ENCODE measurements at places on chromosomes 7 and 10.

- DNase-seq: no peak
Measured at GRCh38 chr7:132404261-132404660, 172.0 kb downstream of the PLXNA4 start.

DNA sequence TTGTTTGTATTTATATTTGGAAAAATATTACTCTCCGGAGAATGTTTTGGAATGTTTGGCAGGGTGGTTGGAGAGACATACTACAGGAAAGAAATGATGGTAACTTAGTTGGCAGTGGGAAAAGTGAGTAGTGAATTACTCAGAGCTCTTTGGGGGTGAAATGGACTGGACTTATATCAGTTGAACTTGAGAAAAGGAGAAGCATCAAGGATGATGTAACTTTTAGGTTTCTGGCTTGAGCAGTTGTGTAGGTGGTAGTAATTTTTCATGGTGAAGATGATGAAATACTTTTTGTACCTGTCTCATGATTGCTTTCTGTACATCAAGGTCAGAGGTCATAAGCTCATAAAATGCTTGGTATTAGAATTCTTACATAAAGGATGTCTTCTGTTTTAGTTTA, 617.2 kb downstream of the AUTS2 start:
- peak; percentile 76 for DNase-seq

DNA sequence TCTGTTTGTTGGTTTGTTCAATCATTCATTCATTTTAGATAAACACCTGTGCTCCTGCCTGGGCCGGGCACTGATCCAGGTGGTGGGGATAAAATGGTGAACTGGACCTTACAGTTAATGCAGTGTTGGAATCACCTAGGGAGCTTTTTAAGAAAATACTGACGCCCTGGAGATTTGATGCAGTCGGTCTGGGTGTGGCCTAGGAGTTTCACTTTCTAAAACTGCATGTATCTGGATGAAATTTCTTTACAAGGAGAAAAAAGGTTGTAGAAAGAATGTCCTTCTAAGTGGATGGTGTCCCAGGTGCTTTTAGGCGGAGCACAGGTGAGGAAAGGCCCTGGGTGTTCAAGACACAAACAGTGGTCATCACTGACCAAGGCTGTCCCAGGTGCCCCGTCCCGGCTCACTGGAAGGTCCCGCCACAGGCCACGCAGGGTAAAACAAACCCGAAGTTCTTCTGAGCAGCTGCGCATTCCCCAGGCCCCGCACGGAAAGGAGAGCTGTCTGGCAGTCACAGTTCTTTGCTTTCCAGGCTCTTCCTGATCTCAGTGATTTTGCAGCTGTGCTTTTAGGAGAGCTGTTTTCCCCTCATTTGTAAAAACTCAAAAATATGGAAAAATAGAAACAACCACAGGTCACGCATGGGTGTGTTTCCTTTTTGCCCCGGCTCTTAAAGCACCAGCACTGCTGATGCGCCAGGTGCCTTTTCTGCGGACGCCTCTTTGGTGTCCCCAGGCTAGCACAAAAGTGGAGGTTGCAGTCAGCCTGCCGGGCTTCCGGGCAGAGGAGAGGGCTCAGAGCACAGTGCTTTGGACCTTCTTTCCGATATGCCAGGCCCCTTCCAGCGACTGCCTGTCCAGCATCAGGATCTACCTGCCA, 161.9 kb downstream of the GRK5 start:
- DNase-seq: no peak

DNA sequence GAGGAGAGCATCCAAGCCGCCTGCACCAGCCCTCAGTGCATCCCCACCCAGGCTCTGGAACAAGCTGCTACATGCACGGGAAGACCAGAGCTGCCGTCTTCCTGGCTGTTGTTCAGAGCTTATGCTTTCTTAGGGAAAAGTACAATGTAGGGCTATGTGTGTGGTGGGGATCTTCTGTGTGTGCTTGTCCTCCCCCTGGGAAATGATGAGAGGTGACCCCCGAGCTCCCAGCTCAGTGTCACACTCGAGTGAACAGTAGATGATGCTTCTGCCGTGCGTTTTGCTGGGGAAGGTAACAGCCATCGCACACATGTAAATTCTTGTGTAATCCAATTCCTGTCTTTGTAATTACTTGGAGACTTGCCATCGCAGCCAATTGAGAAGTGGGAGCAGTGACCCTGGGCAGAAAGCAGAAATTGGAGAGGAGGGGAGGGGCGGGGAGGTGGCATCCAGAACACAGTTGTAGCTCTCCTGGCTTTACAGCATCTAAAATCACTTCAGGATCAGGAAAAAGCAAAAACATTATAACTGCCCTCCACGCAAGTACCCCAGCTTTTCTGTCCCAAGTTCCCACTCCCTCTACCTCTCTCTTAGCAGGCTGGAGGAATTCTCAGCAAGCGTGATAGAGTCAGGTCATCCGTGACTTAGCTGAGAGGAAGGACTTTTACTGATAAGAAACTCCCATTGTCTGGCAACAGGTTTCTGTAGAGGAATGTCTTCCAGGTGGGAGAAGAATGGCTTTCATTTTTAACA, 149.6 kb downstream of the TCF7L2 start:
- peak; percentile 67 for DNase-seq

DNA sequence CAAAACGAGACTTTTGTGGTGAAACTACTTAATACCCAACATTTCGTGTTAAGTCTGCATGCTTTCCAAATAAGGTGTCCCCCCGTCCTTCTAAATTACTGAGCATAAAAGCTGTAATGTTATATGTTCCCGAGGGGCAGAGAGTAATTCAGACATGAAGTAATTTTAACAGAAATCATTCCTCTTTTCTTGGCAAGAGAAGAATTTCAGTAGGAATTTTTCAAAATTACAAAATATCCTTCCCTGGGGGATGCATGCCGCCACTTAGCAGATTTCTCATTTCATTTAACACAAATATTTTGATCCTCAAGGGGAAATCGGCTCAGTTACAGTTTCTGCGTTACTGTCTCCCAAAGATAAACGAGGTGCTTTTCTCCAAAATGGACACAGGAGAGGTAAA, 213.2 kb upstream of the RHOBTB1 start:
- peak; percentile 34 for DNase-seq

GRCh38 chr10:7362471-7362870, 48.4 kb downstream of the SFMBT2 start:
- DNase-seq: peak; percentile 68

GRCh38 chr7:83468251-83468739, 180.6 kb downstream of the SEMA3E start:
- peak; percentile 99 for DNase-seq

GRCh38 chr7:44059219-44060090, 5.9 kb downstream of the PGAM2 start:
- no peak for DNase-seq

GRCh38 chr7:82404094-82404493, 39.5 kb downstream of the CACNA2D1 start:
- DNase-seq: no peak

GRCh38 chr7:140616328-140616727, 24.3 kb downstream of the DENND2A start:
- no peak for DNase-seq

- DNase-seq: no peak
Measured at GRCh38 chr10:35262436-35262835, 73.9 kb upstream of the CCNY start.

GRCh38 chr7:30173058-30173897, 38.5 kb downstream of the MTURN start:
- peak; percentile 73 for DNase-seq

GRCh38 chr10:67520924-67521520, 175.0 kb downstream of the CTNNA3 start:
- DNase-seq: peak; percentile 56

DNA sequence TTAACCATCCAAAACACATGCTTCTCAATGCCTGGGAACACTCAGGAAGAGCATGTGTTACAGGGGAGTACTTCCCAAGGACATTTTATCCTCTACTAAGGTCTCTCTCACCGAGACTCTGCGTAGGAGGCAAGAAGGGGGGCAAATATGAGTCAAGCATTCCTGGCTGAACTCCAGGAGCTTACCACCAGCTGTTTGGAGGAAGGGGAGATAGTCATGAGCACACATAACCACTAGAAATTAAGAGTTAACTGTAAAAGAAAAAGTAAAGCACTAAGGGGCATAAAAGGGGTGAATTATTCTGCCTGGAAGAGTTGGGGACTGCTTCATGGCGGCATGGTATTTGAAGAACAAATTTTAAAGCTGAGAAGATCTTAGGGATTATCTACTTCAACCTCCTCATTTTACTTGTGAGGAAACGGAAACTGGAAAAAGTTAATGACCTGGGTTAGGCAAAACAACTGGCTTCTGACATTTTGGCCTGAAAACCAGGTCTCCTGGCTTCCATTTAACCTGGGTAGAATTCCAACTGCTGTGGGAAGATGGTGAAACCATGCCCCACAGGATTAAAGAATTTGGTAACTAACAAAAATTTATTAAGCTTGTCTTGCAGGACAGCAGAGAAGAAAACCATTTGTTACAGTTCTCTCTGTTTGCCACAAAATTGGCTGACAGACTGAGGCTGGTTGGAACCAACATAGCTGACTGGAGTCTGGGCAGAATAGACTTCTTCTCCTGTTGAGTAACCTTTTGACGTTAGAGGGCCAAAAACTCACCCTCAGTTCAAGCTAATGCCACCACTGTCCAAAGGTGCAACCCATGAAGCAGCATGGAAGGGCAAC, 85.5 kb downstream of the SLC25A13 start:
- DNase-seq: peak; percentile 92

DNA sequence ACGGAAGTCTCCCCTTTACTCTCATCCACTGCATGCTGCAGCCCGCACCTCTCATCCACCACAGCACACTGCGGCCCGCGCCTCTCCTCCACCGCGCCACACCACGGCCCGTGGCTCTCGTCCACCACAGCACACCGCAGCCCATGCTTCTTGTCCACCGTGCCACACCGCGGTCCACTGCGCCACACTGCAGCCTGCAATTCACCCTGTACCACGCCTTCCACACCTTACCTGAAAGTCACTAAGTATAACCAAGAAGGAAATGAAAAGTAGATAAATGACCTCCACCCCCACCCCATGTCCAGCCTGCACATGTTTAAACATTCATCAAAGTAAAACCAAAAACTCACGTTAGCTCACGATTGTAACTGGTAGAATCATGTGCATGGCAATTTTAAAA, 176.1 kb downstream of the DIP2C start:
- no peak for DNase-seq

DNA sequence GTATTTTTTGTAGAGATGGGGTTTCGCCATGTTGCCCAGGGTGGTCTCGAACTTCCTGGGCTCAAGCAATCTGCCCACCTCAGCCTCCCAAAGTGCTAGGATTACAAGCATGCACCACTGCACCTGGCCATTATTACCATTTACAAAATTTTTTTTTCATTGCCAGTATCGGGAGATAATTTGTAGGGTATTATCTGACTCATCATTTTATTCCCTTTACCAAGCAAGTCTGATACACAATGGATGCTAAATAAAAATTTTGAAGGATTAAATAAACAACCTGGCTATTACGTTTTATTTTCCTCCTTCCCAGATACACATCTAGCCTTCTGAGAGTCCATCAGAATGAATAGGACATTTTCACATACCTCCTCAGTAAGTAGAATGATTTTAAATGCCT, 38.1 kb upstream of the CPN1 start:
- DNase-seq: no peak

DNA sequence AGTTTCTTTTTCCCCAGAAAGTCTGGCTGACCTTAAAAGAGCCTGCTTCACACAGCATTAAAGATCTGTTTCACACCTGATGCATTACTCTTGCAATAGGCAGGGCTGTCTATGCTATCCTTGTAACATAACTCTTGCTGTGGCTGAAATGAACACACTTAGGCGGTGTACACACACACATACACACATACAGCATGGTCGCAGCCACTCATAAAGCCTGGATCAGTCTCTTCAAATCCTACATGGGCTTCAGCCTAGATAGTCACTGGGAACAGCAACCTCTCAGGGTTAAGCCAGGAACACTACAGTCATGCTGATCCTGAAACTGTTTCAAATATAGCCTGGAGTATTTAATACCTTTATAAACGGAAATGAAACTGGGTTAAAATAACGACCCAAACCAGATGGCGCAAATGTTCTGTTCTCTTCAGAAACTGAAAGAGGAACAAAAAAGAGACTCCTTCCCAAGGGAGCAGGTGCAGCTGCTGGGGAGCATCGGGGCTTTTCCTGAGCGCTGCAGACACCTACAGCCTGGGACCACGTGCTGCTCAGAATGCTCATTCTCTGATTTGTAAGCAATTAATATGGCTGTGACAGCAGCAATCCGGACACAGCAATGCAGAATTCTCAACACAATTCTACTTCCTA, 61.0 kb upstream of the SFMBT2 start:
- DNase-seq: no peak

GRCh38 chr7:1897076-1897860, 227.2 kb downstream of the ELFN1 start:
- no peak for DNase-seq

DNA sequence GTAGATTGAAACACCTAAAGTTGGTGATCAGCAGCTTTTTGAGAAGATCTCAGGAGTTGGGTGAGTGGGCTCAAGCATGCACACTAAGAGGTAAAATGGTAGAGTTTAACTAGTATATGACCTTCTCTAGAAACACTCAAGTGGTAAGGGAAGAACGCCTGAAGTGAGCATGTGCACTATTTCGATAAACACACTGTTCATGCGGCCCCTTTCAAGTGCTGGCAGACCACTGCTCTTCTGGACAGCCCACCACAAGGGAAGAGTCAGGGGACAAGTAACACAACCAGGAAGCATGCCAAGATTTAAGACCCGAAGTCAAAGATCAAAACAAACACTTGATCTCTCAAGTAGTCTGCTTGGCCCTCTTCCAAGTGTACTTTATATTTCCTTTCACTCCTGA, 519.5 kb upstream of the ZWINT start:
- no peak for DNase-seq

DNA sequence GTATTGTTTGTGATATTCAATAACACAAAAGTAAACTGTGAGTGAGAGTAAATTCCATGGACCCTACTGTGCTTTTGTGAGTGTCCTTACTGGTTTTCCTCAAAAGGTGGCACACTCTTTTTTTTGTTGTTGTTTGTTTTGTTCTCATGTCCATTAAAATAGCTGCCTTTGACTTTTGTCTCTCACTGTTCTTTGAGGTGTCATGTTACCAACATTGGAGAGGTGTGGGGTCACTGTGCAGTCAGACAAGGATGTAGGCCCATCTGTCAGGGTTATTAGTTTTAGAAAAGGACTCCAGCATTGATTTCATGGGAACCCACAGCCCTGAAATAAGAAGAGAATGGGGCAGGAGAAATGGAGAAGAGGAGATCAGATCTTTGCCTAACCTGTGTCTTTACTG, 383.1 kb downstream of the SORCS3 start:
- no peak for DNase-seq
